Natural killer cell (primary cell): ENCODE measurements at places on chromosomes 3 and 15. TPM values are rescaled to one million over a fixed set of nuclear protein-coding genes. Genes with fewer than 3 reads are reported as not detected.

REC114 gene
- total RNA-seq: not detected

GOLGA6L7 gene
- not detected for total RNA-seq

P2RY13 gene
- 0.88 TPM for total RNA-seq

LRRN1 gene
- total RNA-seq: 0.85 TPM

GHRL gene
- total RNA-seq: 2.6 TPM

SMCO1 gene
- not detected for total RNA-seq

RBPMS2 gene
- 7.2 TPM for total RNA-seq

GRCh38 chr15:41804916-41805666, 22.8 kb upstream of the JMJD7 start:
- DNase-seq: no peak
- no peak overlapping the region for H3K27ac ChIP-seq
- peaks cover 3% of the 10 kb centered on the region for H3K4me1 ChIP-seq
- H3K27me3 ChIP-seq: no peaks in the 10 kb centered on the region

GRCh38 chr3:46536758-46537157, 29.3 kb downstream of the LRRC2 start:
- no peak overlapping the region for H3K4me3 ChIP-seq
- peaks cover 23% of the 10 kb centered on the region for H3K4me1 ChIP-seq
- no peaks in the 10 kb centered on the region for H3K36me3 ChIP-seq

GRCh38 chr3:74978684-74979083, 364.2 kb upstream of the CNTN3 start:
- no peak for DNase-seq
- no peaks in the 10 kb centered on the region for H3K36me3 ChIP-seq
- H3K27ac ChIP-seq: no peak overlapping the region
- no peak overlapping the region for H3K4me3 ChIP-seq
- H3K4me1 ChIP-seq: no peaks in the 10 kb centered on the region
